ENCODE measurements at places on chromosomes 4 and X.

DNA sequence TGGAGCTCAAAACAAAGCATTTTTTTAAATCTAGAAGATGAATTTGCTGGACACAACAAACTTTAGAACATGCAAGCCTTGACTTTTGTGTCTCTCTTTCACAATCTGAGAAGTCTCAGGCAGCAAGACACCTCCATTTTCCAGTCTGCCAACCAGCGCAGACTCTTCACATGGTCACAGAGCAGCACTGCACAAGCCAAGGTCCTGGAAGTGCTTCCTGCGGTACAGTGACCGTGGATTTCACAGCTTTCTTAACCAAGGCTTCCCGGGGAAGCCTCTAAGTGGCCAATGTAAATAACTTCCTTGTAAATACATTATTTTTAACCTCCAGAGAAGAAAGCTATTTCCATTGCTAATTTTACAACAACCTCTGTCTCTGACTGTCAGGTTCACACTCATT is 31.2 kb downstream of the ZNF827 start:
- no peak overlapping the region for H3K4me3 ChIP-seq
- H3K27me3 ChIP-seq = no peaks in the 10 kb centered on the region
- H3K4me1 ChIP-seq = peaks cover 29% of the 10 kb centered on the region
- peaks cover 5% of the 10 kb centered on the region for H3K36me3 ChIP-seq
- no peak for DNase-seq

DNA sequence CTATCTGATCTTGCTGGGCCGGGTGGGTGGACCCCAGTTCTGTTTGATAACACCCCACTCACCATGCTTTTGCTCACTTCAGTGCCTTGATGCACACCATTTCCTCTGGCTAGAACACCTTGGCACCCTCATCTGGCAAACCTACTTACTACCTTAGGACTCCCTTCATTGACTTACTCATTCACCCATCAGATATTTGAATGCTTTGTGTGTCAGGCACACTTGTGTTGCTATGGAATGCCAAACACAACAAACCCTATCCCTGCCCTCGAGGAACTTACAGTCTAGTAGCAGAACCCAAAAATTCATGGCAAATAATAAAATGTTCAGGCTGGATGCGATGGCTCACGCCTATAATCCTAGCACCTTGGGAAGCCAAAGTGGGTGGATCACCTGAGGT is 13.9 kb downstream of the CCNG2 start:
- H3K27me3 ChIP-seq = no peaks in the 10 kb centered on the region
- peaks cover 4% of the 10 kb centered on the region for H3K36me3 ChIP-seq
- no peak for DNase-seq
- no peaks in the 10 kb centered on the region for H3K4me1 ChIP-seq
- H3K4me3 ChIP-seq = no peak overlapping the region

DNA sequence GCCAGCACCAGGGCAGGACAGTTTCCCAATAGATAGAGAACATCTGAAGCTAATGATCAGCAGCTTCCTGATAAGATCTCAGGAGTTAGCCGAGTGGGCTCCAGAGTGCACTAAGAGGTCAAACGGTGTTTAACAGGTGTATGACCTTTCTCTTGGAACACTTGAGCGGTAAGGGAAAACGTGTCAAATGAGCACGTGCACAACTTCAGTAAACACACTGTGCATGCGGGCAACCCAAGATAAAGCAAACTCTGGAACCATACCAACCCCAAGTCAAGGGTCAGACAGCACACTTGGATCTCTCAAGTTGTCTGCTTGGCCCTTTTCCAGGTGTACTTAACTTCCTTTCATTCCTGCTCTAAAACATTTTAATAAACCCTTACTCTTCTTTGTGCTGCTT is 1941.5 kb upstream of the PCDH10 start:
- DNase-seq = no peak
- H3K4me3 ChIP-seq = no peak overlapping the region
- no peak overlapping the region for H3K27ac ChIP-seq
- H3K27me3 ChIP-seq = no peaks in the 10 kb centered on the region
- no peaks in the 10 kb centered on the region for H3K4me1 ChIP-seq

DNA sequence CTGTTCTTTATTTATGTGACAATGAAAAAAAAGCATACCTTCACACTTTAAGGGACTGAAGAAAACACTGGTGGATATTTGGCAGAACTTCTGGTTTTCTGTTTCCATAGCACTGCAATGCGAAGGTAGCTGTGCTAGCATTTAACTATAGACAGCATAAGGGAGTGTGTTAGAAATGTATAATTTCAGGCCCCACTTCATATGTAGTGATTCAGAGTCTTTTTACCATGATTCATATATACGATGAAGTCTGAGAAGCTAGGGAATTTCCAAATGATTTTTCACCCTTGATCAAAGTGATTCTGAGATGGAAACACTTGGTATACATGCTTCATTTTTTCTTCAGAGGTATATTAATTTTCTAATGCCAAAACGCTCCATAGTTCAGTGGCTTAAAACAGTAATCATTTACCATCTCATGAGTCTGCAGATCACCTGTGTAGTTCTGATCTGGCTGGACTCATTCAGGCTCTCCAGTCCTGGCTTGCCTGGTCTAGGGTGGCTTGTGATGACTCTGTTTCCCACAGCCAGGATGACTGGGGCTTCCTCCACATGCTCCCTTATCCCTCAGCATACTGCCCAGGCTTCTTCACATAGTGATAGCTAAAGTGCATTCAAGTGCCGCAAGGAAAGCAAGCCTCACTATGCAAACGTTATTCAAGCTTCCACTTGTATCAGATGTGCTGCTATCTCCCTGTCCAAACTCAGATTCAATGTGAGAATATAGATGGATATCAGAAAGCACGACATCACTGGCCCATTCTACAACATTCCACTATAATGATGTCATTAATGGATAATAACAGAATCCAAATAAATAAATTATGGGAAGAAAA is 790.1 kb downstream of the TECRL start:
- no peak for DNase-seq
- H3K27ac ChIP-seq = no peak overlapping the region
- H3K4me1 ChIP-seq = no peaks in the 10 kb centered on the region
- H3K27me3 ChIP-seq = no peaks in the 10 kb centered on the region
- no peaks in the 10 kb centered on the region for H3K36me3 ChIP-seq
- no peak overlapping the region for H3K4me3 ChIP-seq

GRCh38 chr4:61309616-61310015 is 109.5 kb downstream of the ADGRL3 start:
- no peaks in the 10 kb centered on the region for H3K27me3 ChIP-seq
- no peak overlapping the region for H3K4me3 ChIP-seq
- H3K4me1 ChIP-seq = no peaks in the 10 kb centered on the region

DNA sequence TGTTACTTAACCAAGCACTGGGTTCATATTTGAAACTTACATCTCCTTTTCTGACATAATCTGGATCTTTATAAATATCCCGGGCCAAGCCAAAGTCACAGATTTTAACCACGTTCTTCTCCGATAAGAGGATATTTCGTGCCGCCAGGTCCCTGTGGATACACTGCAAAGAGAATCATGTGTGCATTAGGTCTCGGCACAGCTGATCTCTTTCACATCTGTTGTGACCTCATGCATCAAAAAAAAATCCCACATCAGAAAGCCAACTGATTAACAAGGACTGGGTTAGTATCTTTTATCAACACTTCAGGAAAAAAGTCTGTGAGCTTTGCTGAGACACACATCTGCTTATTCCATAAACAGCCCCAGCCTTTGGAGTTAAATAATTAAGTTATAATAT is 35.5 kb downstream of the KDR start:
- no peaks in the 10 kb centered on the region for H3K27me3 ChIP-seq
- H3K36me3 ChIP-seq = no peaks in the 10 kb centered on the region
- no peak overlapping the region for H3K27ac ChIP-seq
- DNase-seq = no peak
- H3K4me1 ChIP-seq = peaks cover 20% of the 10 kb centered on the region

DNA sequence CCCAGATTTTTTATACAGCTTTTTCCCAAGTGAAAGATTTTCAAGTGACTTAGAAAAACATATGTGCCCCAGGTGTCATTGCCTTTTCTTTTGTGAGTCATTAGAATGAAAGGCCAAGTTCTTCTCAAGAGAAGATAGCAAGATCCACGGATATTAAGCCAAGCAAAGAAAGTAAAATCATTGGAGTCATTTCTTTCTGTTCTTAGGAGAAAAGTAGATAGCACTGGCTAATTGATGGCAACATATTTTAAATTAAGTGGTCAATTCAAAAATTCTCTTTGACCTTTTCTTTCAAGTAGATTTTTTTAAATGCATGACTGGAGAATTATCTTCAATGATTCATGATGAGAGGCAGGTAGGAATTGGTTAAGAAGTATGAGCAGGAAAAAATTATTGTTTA is 94.4 kb downstream of the HHIP start:
- no peaks in the 10 kb centered on the region for H3K36me3 ChIP-seq
- H3K4me1 ChIP-seq = no peaks in the 10 kb centered on the region
- no peak for DNase-seq
- no peak overlapping the region for H3K4me3 ChIP-seq
- H3K27ac ChIP-seq = no peak overlapping the region
- H3K27me3 ChIP-seq = no peaks in the 10 kb centered on the region

GRCh38 chr4:111641813-111642579 is 503.3 kb upstream of the FAM241A start:
- no peaks in the 10 kb centered on the region for H3K4me1 ChIP-seq
- no peaks in the 10 kb centered on the region for H3K36me3 ChIP-seq
- H3K4me3 ChIP-seq = no peak overlapping the region
- no peak overlapping the region for H3K27ac ChIP-seq
- DNase-seq = peak; percentile 67

DNA sequence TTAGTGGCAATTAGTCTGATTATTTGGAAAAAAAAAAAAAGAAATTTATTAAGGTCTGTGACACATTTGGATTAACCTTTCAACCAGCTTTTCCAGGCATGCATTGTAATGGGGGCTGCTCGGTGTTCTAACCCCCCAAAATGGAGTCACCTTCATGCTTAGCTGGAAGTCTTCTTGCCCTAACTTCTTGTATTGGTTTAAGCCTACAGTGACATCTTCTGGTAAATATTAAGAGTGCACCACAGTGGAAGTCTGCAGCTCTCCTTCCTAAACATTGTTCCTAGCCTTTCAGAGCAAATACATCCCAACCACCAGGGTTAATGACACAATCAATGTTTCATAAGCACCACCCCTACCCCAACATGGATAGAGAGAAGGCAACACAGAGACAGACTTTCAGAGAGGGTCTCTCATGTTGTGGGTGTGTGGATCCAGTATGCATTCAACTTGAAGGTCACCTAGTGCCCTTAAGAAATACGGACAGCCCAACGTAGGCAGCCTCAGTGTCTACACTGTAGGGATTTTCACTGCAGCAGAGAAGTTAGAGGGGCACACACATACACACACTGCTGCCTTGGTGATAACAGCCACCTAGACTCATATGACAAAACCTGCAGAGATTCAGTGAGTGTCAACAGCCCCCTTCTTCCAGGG is 142.9 kb upstream of the MBNL3 start:
- no peak overlapping the region for H3K4me3 ChIP-seq
- DNase-seq = no peak
- no peaks in the 10 kb centered on the region for H3K4me1 ChIP-seq
- H3K27ac ChIP-seq = no peak overlapping the region

GRCh38 chrX:34332334-34332733 is 200.2 kb upstream of the FAM47A start:
- H3K27ac ChIP-seq = no peak overlapping the region
- H3K4me1 ChIP-seq = no peaks in the 10 kb centered on the region
- H3K36me3 ChIP-seq = no peaks in the 10 kb centered on the region
- no peaks in the 10 kb centered on the region for H3K27me3 ChIP-seq

- DNase-seq = no peak
- H3K27ac ChIP-seq = no peak overlapping the region
- H3K36me3 ChIP-seq = no peaks in the 10 kb centered on the region
- no peak overlapping the region for H3K4me3 ChIP-seq
Measured at GRCh38 chrX:38282049-38282448, 45.3 kb downstream of the RPGR start.

DNA sequence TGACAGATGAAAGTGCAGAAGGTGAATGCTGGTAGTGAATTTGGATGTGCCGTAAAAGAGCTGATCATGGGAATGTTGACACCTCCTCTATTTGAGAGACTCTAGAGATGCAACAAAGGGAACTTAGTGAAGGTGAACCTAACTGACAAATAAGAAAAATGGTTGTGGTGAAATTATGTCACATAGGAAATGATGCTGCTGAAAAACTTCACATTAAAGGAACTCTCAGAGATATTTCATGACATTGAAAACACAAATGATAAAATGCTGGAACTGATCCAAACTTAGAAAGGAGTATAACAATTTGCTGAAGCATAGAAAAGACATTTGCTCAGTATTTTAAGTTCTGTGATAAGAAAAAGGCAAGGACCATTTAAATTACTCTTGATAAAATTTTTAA is 31.9 kb downstream of the MGAT4D start:
- no peaks in the 10 kb centered on the region for H3K27me3 ChIP-seq
- no peak overlapping the region for H3K4me3 ChIP-seq
- H3K4me1 ChIP-seq = no peaks in the 10 kb centered on the region
- H3K27ac ChIP-seq = no peak overlapping the region
- no peaks in the 10 kb centered on the region for H3K36me3 ChIP-seq

GRCh38 chrX:15158350-15158735 is 111.5 kb downstream of the ASB9 start:
- H3K27ac ChIP-seq = no peak overlapping the region
- no peak for DNase-seq
- peaks cover 3% of the 10 kb centered on the region for H3K27me3 ChIP-seq
- H3K4me1 ChIP-seq = no peaks in the 10 kb centered on the region
- no peak overlapping the region for H3K4me3 ChIP-seq
- no peaks in the 10 kb centered on the region for H3K36me3 ChIP-seq

DNA sequence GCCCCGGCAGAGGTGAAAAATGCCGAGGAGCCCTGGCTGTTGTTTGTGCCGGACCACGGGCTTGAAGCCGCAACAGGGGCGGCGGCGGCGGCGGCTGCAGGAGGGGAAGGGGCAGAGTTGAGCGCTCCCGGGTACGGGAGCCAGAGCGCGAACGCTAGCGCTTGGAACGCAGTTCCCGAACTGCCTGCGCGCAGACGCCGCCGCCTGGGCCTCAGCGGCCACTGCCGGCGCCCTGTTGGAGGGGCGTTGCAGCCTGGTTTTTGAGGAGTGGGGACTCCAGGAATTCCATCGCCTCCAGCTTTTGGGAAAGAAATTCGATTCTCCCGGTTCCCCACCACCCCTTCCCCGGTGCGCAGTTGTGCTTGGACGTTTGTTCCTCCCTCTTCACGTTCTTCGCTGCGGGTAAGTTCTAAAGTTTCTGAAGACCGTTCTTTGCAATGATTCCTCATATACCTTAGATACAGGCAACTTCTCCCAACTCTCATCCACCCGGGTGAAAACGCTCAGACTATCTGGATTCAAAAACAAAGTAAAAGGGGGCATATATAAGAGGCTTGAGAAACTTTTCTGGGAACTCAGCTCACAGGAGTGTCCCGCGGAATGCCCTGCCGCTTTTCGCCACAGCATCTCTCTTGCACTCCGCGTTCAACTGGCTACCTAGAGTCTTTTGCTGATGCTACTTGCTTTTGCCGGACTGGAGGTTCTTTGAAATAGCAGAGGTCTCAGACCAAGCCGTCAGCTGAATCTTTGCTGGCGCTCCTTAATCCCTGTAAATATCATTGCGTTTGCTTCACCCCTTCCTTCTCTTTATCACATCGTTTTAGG is 1.0 kb downstream of the FAT4 start:
- peak overlapping the region; percentile 90 for H3K27ac ChIP-seq
- no peaks in the 10 kb centered on the region for H3K4me1 ChIP-seq
- peak overlapping the region; percentile 76 for H3K4me3 ChIP-seq
- H3K36me3 ChIP-seq = no peaks in the 10 kb centered on the region
- DNase-seq = no peak

GRCh38 chr4:56535915-56536314 is 30.3 kb downstream of the ARL9 start:
- H3K27me3 ChIP-seq = no peaks in the 10 kb centered on the region
- no peak overlapping the region for H3K4me3 ChIP-seq
- no peak for DNase-seq
- no peaks in the 10 kb centered on the region for H3K4me1 ChIP-seq

- DNase-seq = no peak
- no peaks in the 10 kb centered on the region for H3K4me1 ChIP-seq
- H3K27ac ChIP-seq = no peak overlapping the region
- no peak overlapping the region for H3K4me3 ChIP-seq
- no peaks in the 10 kb centered on the region for H3K36me3 ChIP-seq
- no peaks in the 10 kb centered on the region for H3K27me3 ChIP-seq
Measured at GRCh38 chr4:152666946-152667345, 12.9 kb downstream of the TMEM154 start.
